ENCODE measurements at places on chromosomes 6 and 20.

GRCh38 chr20:2757001-2757400 is 43.4 kb downstream of the CPXM1 start:
- DNase-seq: no peak

DNA sequence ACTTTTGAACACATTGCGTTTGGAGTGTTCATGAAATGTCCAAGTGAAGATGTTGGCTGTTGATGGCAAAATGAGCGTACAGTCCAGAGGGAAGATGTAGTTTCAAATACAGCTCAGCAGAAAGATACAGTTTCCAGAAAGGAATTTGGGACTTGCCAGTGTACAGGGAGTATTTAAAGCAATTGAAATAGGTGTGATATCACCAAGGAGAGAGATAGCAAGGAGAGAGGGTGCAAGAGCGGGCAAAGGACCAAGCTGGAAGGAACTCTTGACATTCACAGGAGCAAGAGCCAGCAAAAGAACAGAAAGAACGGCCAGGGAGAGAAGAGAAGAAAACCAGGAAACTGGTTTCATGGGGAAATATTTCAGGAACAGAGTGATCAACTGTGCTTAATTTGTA is 47.8 kb downstream of the CARMIL1 start:
- no peak for DNase-seq

DNA sequence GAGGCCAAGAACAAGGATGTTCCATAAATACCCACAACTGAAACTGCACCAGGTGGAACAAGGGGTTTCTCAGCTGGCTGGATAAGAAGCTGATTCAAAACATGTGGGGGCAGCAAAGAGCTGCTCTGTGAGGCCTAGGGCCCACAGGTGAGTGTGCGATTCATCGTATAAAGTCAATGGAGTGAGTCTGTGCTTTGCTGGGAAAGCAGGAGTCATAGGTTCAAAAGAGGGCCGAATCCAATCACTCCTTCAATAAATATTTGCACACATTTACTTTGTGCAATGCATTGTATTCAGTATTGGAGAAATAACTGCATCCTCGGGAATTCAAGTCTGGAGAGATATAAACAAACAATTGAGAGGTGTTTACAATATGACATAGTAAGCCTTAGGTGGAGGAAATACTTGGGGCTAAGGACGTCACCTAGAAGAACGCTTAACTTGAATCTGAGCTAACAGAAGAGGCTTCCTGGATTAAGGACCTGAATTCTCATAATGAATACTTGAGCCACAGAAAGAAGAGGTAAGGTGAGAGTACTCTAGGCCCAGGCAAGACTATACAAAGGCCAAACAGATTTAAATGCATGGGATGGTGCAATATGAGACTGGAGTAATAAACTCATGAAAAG is 83.7 kb upstream of the TMEM30A start:
- DNase-seq: no peak

DNA sequence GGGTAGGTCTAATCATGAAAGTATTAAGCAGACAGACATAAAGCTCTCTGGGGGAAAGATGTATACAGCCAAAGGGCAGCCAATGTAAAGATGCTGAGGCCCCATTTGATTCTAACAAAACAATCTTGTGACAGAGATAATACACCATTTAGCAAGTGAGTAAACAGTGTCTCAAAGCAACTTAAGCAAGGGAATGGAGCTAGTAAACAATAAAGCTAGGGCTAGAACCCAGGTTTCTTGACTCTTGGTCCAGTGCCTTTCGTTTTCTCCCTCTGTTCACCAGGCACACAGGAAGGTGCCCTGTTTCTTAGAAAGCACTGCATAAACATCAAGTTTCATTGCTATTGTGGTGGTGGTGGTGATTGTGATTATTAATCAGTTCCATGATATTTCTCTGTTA is 5.1 kb downstream of the ELOVL2 start:
- no peak for DNase-seq

- DNase-seq: no peak
These were observed 357.1 kb downstream of the MAFB start for GRCh38 chr20:40331807-40332560.

DNA sequence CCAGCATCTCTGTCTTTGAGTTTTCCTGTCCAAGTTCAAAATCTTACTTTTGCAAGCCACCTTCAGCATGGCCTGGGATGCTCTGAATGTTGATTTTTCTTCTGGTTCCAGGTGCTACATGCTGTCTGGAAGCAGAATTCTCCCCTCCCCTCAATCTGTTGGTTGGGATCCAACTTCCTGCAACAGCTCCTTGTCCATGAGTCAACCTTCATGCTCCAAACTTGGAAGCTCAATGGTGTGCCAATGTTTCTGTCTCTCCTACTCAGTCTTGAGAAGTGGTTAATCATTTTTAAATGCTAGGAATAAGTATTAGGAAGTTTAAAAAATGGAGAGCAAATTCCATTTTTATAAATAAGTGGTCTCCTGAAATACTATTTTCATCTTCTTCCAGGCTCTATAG is 33.2 kb upstream of the PLEKHG1 start:
- no peak for DNase-seq

DNA sequence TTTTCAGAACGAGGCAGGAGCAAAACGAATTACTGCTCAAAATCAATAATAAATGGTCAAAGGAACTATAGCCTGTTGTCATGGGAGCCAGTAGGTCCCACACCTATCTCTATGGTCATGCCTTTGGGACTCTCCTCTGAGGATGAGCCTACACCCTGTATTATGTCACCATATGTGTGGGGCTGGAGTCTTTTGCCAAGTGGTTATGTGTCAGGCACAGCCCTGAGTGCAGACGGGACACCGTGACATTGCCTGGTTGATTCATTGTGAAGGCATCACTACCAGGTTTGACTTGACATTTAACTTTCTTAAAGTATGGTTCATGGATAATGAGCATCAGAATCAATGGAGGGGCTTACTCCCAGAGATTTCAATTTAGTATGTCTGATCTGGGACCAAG is 23.6 kb downstream of the BMP6 start:
- DNase-seq: no peak

GRCh38 chr6:26295691-26296555 is 69.1 kb upstream of the BTN3A2 start:
- DNase-seq: no peak

GRCh38 chr6:112310439-112311125 is 36.5 kb upstream of the RFPL4B start:
- DNase-seq: no peak
